ENCODE measurements at places on chromosomes 11 and 22. TPM values are rescaled to one million over a fixed set of nuclear protein-coding genes. Genes with fewer than 3 reads are reported as not detected.

Gene GCAT
- total RNA-seq, result 3.0 TPM

Gene CDC42EP1
- 37.2 TPM for total RNA-seq

Gene ALDH3B2
- total RNA-seq, result not detected

Gene CCDC81
- 0.29 TPM for total RNA-seq

Gene NPAS4
- not detected for total RNA-seq

Gene POTEH
- not detected for total RNA-seq

Gene LBHD1
- total RNA-seq, result 4.8 TPM

Gene SIK2
- total RNA-seq, result 6.7 TPM

Gene CLCF1
- total RNA-seq, result 50.6 TPM

Gene RNF121
- 53.0 TPM for total RNA-seq

Measured in A549 treated with ZK216348 at 1 μM for 4 hours (cell line).